ENCODE measurements at places on chromosomes 5 and 9.

DNA sequence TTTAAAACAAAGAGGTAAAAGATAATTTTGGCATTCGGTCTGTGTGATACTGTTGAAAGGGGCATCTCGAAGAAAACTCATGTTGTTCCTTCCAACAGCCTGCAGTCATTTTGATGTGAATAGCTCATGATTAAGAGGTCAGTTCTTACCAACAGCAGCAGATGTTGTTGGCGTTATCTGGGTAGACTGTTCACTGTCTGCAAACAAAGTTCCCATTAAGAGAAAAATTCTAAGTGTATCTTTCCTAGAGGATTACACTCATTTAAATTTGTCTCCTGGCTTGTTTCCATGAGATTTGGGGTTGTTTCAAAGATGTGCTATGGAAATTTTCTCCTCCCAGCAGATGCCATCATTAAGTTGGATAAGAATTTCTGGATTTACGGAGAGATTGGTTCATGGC lies 138.2 kb upstream of the RORB start:
- DNase-seq: no peak

DNA sequence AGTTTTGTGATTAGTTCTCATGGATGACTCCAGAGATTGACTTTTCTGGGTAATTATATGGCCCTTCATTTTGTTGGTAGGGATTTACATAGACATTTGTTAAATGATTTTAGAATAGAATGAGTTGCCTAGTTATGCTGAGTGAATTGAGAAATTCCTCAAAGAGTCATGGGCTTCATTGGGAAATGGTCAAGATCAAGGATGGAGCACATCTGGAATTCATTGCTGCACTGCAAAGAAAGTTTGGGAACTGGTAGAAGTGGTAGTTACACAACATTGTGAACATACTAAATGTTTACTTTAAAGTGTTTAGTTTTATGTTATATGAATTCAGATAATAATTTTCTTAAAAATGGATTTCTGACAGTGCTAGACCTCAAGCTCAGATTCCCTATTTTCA lies 46.5 kb downstream of the PIP5K1B start:
- DNase-seq: no peak

- DNase-seq: no peak
Measured at GRCh38 chr9:98222885-98223691, 30.7 kb upstream of the CORO2A start.

DNA sequence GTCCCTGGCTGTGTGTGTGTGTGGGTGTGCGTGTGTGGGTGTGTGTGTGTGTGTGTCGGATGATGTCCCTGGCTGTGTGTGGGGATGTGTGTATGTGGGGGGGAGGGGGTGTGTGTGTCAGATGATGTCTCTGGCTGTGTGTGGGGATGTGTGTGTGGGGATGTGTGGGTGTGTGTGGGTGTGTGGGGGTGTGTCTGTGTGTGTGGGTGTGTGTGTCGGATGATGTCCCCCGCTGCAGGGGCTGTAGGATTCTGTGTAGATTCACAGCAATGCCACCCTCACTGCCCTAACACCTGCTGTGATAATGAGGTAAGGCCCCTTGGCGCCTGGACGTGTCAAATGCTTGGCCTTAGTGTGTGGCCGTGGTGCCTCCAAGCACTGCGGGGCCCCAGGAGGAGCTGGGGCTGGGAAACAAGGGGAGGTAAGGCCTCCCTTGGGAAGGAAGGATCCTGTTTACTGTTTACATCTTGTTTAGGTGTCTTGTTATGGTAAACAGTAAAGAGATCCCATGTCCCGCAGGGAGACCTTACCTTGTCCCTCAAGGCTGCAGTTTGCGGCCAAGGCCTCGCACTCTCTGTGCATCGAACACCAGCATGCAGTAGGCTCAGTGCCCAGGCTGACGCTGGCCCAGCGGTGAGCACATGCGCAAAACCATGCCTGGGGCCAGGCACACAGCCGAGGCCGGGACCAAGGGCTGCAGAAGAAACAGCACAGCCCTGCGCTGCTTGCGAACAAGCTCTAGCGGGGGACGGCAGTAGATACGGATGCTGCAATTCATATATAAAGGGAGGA lies 24.1 kb downstream of the AHRR start:
- DNase-seq: no peak

GRCh38 chr9:86669422-86669821 lies 277.9 kb downstream of the GAS1 start:
- DNase-seq: no peak

- no peak for DNase-seq
Measured at GRCh38 chr5:134026521-134027287, 21.9 kb upstream of the VDAC1 start.

All from stimulated activated CD8-positive, alpha-beta memory T cell treated with anti-CD3 and anti-CD28 coated beads, Interleukin-4, amount 100 ng/mL, for 1 hour (primary cell).